ENCODE measurements at places on chromosomes 2 and 18.

GRCh38 chr2:7035884-7036283 lies 118.7 kb downstream of the RNF144A start:
- no peak for DNase-seq

DNA sequence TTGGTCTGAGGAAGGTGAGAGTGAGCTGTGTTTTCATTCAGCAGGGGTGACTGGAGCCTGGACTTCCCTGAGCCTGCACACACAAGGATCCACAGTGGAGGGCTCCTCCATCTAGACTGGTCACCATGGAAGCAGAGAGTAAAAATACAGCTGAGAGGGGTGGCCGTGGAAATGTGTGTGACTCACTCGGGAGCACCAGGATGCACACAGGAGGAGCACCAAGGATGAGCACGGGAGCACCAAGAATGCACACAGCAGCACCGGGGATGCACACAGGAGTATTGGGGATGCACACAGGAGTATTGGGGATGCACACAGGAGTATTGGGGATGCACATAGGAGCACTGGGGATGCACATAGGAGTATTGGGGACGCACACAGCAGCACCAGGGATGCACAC lies 365.2 kb upstream of the MYT1L start:
- DNase-seq, result no peak

DNA sequence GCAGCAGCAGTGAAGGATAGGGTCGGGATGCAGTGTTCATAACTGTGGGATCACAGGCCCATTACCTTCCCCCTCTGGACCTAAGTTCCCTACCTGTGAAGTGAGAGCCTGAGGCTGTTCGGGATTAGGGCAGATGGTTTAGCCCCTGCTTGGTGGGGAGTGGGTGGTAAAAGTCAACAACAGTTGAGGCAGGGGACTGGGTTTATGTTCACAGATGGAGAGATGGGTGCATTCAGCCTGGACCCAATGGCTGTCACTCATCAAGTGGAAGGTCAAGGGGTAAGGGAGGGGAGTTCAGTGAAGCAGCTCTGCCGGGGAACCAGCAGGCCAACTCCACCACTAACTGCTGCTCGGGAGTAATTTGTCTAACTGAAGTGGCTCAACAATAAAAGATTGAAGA lies 180.4 kb downstream of the FAM210A start:
- DNase-seq, result no peak

- DNase-seq, result no peak
These were observed 25.0 kb downstream of the CEP68 start for GRCh38 chr2:65081232-65081685.

DNA sequence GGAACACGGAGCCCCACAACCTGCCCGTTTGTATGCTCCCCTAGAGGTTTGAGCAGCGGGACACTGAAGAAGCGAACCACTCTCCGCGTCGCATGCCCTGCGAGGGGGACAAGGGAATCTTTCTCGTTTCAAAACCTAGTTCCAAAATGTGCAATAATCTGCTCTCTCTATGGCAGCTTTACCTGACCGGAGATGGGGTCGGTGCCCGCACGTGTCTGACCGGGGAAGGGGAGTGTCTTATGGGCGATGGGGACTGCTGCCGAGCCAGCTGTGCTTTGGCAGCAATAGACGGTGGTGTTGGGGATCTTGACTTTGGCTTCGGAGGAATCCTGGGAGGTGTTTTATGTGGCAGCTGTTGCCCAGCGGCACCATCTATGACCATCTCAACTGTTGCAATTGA lies 7.9 kb downstream of the TTN start:
- no peak for DNase-seq

DNA sequence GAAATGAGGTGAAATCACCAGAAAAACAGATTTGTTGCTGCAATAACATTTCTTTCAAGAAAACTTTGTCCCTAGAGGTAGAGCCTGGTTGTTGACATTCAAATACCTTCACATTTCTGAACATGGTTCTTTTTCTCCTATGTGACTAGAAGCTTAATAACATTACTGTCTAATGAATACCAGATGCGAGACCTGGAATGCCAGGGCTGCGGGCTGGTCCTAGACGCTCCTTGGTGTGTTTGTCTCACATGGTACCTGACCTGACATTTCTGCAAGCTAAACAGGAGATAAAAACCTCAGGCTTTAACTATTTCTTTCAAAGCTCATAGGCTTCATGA lies 38.5 kb downstream of the ACKR3 start:
- DNase-seq, result no peak

DNA sequence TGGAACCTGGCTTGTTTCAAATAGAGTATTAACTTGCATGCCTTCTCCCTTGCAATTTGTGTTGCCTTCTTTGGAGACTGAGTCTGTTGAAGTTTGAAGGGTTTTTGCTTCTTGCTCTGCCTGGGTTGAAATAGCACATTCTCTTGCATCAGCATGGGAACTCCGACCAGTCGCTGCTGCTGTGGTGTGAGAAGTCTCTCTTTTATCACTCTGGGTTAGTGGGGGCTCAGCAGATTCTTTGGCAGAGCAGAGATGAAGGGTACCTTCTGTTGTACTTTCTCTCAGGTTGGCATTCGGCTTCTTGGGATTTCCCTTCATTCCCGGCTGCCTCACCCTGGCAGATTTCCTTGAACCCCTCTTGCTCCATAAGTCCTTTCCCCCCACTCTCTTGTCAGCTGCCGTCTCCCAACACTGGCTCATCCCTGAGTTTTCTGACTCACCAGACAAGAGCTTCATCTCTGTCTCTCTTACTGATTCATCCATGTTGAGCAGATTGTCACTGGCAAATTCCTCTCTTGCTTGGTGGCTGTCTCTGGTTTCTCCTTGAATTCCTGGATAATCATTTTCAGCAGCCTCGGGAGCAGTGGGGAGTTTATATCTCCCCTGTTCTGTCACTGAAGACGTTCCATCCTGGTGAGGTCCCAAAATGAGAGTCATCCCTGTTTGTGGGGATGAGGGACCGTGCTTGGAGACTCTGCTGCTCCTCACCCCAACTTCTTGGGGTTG lies 49.9 kb downstream of the ALPK2 start:
- DNase-seq, result no peak

- no peak for DNase-seq
These were observed 24.4 kb upstream of the LRP2 start for GRCh38 chr2:169386722-169387121.

GRCh38 chr2:66815886-66816285 lies 381.0 kb downstream of the MEIS1 start:
- DNase-seq, result no peak

- no peak for DNase-seq
These were observed 725 bp downstream of the SLC66A2 start for GRCh38 chr18:79950515-79951341.

GRCh38 chr2:59665021-59665420 lies 888.4 kb downstream of the BCL11A start:
- no peak for DNase-seq

DNA sequence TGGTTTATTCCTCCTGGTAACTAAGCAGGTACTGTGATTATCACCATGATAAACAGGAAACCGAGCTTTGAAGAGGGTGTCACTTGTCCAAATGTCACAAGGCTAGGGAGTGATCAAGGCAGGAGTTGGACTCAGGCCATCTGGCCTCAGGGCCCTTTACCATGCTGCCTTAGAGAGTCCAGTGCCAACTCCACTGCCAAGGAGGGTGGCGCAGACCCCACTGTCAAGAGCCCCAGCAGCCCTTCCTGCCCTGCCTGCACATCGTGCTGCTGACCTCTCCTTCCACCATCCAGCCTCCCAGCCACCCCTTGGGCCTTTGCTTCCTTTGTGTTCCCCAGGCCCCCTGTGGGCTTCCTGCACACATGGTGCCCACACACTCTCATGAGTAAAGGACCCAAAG lies 48.3 kb downstream of the TNS1 start:
- DNase-seq, result no peak

- peak; percentile 71 for DNase-seq
These were observed at the start of gene SPOPL for GRCh38 chr2:138501425-138502254. Gene SPOPL, plus strand, starts transcription at chr2:138501770. Its CDS starts 48,447 bp downstream, at chr2:138550217.

DNA sequence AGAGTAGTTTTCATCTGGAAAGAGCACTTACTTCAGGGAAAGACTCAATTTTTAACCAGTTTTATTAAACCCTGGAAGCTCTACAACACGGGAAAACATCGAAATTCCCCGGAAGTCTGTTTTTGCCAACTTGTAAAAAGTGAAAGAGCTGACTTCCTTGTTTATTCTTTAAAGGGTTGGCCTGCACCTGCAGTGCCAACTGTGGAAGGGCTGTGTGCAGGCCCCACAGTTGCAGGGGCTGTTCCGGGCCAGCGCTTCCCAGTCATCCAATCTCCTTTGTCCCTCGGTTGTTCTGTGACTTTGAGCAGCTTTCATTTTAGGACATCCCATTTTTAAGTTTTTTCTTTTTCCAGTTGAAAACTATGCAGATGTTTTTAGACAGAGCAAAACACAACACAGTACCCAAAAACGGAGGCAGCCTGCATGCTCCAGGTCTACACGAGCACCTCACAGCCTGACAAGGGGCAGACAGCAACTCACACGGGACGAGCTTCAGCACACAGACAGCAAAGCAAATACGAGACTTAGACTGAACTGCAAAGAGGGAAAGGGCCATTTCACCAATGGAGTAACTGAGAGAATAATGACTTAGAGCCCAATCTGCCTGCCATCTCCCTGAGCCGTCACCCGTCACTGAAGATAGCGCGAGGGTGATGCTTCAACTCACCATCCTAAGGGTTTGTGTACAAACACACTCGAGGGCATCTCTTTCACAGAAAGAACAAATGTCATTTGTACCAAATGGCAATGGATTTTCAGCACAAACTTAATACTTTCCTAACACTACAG lies 70.6 kb downstream of the EMILIN2 start:
- DNase-seq, result no peak

DNA sequence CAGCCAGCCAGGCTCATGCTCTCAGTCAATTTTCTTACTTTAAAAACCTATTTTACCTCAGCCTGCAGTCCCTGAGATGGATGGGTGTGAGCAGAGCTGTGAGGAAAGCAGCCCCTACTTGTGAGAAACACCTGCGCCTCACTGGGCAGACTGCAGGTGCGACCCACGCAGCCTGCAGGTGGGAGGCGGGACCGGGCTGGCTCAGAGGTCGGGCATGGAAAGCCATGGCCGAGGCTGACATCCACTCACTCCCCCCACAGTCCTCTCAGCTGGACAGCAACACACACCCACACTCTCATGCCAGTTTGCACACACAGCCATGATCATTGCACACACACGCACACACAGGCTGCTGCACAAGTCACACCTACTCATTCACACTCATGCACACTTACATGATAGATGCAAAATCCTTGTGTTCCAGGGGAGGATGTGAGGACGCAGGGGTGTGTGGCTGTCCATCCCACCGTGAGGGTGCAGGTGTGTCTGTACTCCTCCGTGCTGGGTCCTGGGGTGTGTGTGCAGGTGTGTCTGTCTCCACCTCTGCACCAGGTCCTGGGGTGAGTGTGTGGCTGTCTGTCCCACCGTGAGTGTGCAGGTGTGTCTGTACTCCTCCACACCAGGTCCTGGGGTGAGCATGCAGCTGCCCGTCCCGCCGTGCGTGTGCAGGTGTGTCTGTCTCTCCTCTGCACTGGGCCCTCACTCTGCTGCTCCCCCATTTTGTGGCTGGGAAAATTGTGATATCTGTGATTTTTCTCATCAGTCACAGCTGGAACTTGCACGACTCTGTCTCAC lies 166.5 kb downstream of the RTP5 start:
- DNase-seq, result no peak

DNA sequence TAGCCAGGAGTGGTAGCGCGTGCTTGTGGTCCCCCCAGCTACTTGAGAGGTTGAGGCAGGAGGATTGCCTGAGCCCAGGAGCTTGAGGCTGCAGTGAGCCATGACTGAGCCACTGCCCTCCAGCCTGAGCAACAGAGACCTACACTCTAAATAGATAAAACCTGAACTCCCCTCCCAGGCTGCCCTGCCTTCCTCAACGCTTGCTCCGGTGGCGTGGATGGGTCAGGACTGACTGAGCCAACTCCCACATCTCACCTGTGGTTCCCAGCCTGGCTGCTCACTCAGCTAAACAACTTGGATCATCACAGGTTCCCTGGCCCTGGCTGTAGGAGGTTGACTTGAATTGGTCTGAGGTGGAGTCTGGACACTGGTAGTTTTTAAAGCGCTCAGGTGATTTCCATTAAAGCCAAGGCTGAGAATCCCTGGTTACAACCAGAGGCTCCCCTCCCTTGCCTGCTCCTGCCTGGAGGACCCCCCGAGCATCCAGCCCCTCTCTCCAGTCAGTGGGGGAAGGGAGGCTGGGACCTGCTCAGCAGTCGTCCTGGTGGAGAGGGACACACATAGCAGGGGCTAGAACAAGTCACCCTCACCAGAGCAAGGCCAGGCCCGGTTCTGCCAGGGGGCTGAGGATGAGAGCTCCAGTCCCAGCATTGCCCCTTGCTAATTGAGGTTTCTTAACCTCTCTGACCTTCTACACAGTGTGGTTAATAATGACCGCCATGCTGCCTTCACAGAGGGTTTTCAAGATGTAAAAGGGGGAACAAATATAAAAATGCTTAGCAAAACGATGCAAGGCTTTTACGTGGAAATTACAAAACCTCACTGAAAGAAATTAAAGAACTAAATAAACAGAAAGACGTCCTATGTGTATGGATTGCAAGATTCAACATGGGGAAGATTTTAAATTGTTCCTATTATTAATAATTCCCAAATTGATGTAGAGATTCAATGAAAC lies 46.9 kb upstream of the TAF1B start:
- no peak for DNase-seq

DNA sequence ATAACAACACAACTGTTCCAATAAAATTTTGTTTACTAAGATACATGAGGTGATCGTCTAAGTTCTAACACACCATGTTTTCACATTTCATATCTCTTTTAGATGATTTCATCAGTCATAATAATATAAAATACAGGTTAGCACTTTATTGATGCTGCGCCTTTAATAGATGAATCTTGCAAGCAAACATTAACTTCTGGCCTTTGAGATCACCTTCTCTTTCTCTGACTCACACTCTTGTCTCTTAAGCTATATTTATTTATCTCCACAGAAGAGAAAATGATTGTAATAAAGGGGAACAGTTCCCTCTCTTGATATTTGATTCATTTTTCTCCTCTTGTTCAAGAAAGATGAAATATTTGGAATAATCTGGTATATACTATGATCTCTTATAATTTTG lies 603.3 kb upstream of the POU3F3 start:
- no peak for DNase-seq

GRCh38 chr2:187482796-187483195 lies 34.7 kb upstream of the CALCRL start:
- DNase-seq, result no peak

- no peak for DNase-seq
These were observed 557.4 kb upstream of the RAB6C start for GRCh38 chr2:129422028-129422427.
